ENCODE measurements at places on chromosomes 4 and X.

DNA sequence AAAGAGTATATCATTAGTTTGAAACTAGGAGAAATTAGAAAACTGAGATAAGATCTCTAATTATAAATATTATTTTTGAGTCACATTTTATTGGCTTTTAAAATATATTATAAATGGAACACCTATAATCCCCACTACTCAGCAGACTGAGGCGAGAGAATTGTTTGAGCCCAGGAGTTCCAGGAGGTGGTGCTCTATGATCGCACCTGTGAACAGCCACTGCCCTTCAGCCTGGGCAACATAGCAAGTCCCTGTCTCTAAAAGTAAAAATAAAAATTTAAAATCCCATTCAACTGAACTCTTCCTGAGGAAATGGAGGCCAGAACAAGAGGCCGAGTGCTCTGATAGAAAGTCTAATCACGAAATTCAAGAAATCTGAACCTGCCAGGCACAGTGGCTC is 6.3 kb upstream of the C4orf36 start:
- no peak for DNase-seq

DNA sequence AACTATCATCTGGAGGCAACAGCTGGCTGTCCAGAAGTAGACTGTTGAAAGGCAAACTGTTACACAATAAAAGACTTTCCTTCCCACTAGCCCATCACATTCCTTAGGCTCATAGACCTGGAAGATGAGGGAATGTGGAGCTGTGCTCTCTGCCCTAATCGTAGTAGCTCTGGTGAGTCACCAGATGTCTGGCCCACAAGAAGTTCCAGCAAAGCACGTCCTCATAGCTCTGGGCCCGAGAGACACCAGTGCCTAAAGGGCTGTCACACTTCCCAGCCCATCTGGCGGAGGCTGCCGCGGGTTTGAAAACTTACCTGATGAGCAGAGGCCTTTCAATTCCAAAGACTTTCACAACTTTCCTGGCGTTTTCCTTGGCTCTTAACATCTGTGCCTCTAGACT is 81.7 kb upstream of the STOX2 start:
- no peak for DNase-seq

- DNase-seq = no peak
These were observed 41.9 kb downstream of the F11 start for GRCh38 chr4:186307916-186308315.

GRCh38 chr4:23942471-23942870 is 52.6 kb upstream of the PPARGC1A start:
- no peak for DNase-seq
